Glomerular endothelial cell (primary cell): ENCODE measurements at places on chromosomes 11 and 22. TPM values are rescaled to one million over a fixed set of nuclear protein-coding genes. Genes with fewer than 3 reads are reported as not detected.

The TNNI2 gene
- total RNA-seq, result not detected in 2 replicates

The FAM180B gene
- total RNA-seq, result not detected in 2 replicates

DNA sequence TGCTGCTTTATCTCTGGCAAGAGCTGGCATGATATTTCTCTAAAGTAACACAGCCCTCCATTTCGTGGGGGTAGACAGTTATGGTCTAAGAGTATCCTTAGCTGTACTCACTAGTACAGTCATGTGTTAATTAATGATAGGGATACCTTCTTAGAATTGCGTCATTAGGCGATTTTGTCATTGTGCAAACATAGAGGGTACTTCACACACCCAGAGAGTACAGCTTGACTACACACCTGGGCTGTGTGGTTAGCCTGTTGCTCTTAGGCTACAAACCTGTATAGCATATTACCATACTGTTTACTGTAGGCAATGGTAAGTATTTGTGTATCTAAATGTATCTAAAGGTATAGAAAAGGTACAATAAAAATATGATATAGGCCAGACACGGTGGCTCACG, 17.0 kb downstream of the XRCC6 start:
- no peak for DNase-seq

DNA sequence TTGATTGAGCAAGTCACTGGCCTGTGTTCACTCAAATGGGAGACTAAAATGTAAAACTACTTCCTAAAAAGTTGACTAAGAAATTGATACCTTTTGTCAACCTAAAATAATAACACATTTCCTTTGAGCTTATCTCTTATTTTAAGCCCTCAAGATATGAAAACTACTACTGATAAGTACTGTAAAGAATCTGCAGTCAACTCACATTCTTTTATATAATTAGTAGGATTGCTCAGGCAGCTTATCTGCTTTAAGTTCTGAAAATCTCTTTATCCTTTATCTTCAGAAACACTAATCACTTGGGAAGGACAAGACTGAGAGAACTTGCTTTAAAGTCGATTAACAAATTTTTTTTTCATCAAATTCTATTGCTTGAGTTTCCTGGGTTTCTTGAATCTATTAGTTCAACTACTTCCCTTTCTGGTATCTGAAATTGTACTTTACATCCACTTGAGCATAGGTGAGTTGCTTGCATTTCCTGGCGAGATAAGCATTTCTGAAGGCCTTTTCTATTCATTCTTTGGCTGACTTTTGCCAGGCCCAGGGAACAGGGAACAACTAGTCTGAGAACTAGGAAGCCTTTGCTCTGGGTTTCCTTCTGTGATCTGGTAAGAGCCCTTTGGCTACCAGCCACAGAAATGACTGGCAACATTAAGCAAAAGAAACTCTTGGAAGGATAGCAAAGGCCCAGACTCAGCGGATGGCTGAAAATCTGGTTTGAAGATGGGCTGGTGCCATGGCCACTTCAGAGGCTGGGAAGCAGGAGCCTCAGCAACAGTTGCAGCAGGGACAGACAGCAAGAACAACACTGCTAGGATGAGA, 19.3 kb upstream of the CSRP3 start:
- DNase-seq, result no peak

GRCh38 chr11:1129611-1130160, 28.1 kb upstream of the MUC5AC start:
- DNase-seq, result no peak

- no peak for DNase-seq
Observed at GRCh38 chr11:120376547-120377182, 40.5 kb downstream of the ARHGEF12 start.

- DNase-seq, result no peak
Observed at GRCh38 chr11:45750439-45750838, 54.5 kb upstream of the SLC35C1 start.

DNA sequence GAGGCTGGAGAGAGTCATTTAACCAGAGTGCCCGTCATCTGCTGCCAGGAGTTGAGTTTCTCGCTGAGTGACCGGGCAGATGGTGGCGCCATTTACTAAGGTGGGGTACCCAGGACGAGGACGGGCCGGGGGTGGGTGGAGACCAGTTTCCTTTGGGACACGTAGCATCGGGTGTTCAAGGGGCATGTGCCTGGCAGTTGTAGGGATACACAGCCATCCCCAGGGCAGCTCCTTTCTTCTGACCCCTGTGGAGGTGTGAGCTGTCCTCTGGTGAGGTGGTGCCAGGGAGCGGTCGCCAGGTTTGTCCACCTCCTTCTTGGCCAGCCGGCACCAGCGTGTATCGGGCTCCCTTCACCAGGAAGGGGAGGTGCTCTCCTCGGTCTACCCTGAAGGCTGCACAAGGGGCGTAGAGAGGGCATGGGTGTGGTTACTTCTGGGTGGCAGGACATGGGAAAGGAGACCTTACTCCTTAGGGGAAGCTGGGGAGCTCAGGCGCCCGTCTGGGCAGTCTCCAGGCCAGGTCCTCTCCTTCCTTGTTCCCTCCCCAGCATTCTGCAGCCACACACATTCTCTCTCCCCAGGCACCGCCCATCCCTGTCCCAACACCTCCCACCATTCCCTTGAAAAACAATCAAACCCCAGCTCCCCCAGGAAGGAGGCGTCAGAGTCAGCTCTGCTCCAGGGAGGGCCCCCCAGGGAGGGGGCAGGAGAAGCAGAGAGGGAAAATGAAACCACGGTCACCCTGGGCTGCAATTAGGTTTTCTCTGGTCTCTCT, 10.3 kb upstream of the MB start:
- no peak for DNase-seq
